ENCODE measurements at places on chromosomes 3 and 15. TPM values are rescaled to one million over a fixed set of nuclear protein-coding genes. Genes with fewer than 3 reads are reported as not detected.

DNA sequence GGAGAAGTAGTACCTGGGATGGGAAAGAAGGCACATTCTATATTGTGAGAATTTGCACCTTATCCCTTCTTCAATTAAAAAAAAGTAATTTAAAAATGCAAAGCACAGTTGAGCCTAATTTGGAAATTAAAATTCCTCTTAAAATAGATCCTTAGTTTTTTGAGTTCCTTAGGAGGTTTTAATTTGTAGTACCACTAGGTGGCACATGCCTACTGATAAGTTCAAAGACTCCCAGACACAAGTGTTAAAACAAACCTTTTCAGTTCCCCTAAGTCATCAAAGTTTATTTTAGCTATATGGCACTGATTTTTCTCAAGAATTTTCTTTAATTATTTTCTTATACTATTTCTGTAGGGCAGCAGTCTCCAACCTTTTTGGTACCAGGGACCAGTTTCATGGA lies 127.6 kb upstream of the AZI2 start:
- H3K4me3 ChIP-seq = no peak overlapping the region
- no peaks in the 10 kb centered on the region for H3K36me3 ChIP-seq
- DNase-seq = no peak
- no peaks in the 10 kb centered on the region for H3K27me3 ChIP-seq

DNA sequence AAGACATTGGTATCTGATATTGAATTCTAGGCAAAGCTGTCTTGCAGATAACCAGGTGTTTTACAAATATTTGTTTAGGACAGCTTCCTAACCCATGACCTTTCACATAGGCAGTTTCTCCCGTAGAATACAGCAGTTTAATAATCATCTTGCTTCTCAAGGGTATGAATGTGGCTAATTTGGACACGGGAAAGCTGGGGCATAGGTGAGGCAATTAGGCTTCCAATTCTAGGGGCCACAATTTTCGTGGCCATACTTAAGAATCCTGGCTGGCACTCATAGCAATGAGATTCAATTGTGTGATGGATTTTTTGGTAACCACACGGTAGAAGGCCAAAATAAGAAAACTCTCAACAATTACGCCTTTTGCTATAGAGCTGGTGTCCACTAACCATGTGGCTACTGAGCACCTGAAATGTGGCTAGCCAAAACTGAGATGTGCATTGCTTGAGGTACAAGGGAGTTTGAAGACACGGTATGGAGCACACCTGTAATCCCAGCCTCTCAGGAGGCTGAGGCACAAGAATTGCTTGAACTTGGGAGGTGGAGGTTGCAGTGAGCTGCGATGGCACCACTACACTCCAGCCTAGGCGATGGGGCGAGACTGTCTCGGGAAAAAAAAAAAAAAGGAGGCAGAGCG lies 34.4 kb downstream of the TFRC start:
- no peaks in the 10 kb centered on the region for H3K4me1 ChIP-seq
- no peaks in the 10 kb centered on the region for H3K27me3 ChIP-seq
- H3K4me3 ChIP-seq = no peak overlapping the region

- no peaks in the 10 kb centered on the region for H3K27me3 ChIP-seq
- H3K27ac ChIP-seq = no peak overlapping the region
- H3K36me3 ChIP-seq = no peaks in the 10 kb centered on the region
Observed at GRCh38 chr15:101078669-101079323, 159.6 kb downstream of the LRRK1 start.

- no peak within 1 kb of the TSS for H3K27ac ChIP-seq
- DNase-seq = no peak
- H3K4me3 ChIP-seq = no peak within 1 kb of the TSS
- no peaks in the 10 kb centered on the region for H3K4me1 ChIP-seq
- peaks cover 14% of the 10 kb centered on the region for H3K27me3 ChIP-seq
Observed at GRCh38 chr3:50190936-50191660, at the start of gene GNAT1. TSS of gene GNAT1 (plus strand) at chr3:50191610. CDS start at chr3:50191726, 116 bp downstream.

- H3K27me3 ChIP-seq = no peaks in the 10 kb centered on the region
- no peaks in the 10 kb centered on the region for H3K4me1 ChIP-seq
Observed at GRCh38 chr3:142987080-142987700, 14.2 kb upstream of the U2SURP start.

GRCh38 chr3:99789011-99789721 lies 28.5 kb upstream of the CMSS1 start:
- H3K27ac ChIP-seq = no peak overlapping the region
- no peaks in the 10 kb centered on the region for H3K36me3 ChIP-seq
- no peaks in the 10 kb centered on the region for H3K27me3 ChIP-seq
- H3K4me3 ChIP-seq = no peak overlapping the region
- no peaks in the 10 kb centered on the region for H3K4me1 ChIP-seq

DNA sequence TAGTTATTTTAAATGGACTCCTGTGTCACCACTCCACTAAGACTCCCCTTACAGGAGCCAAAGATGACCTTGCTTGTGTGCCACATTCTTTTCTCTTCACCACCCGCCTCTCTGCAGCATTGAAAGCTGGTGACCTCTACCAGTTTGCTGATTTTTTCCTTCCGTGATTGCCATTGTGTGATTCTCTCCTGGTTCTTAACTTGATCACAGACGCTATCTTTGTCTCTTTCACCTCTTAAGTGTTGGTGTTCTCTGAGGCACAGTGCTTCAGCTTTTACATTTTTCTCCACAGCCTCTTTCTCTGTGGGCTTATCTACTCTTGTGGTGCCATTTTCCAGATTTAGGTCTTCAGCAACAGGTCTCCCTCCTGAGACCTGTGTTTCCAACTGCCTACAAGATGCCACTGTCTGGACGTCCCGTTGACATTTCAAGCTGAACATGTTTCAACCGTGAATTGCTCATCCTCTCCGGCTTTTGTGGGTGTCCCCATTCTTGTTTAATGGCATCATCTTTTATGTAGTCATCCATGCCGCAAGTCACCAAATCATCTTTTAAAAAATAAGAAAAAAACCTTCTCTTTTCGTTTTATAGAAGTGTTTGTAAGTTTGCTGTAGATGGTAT lies 26.5 kb downstream of the IQGAP1 start:
- H3K27me3 ChIP-seq = no peaks in the 10 kb centered on the region
- peak overlapping the region; percentile 10 for H3K27ac ChIP-seq
- H3K4me1 ChIP-seq = peaks cover 28% of the 10 kb centered on the region
- DNase-seq = no peak
- H3K4me3 ChIP-seq = no peak overlapping the region

DNA sequence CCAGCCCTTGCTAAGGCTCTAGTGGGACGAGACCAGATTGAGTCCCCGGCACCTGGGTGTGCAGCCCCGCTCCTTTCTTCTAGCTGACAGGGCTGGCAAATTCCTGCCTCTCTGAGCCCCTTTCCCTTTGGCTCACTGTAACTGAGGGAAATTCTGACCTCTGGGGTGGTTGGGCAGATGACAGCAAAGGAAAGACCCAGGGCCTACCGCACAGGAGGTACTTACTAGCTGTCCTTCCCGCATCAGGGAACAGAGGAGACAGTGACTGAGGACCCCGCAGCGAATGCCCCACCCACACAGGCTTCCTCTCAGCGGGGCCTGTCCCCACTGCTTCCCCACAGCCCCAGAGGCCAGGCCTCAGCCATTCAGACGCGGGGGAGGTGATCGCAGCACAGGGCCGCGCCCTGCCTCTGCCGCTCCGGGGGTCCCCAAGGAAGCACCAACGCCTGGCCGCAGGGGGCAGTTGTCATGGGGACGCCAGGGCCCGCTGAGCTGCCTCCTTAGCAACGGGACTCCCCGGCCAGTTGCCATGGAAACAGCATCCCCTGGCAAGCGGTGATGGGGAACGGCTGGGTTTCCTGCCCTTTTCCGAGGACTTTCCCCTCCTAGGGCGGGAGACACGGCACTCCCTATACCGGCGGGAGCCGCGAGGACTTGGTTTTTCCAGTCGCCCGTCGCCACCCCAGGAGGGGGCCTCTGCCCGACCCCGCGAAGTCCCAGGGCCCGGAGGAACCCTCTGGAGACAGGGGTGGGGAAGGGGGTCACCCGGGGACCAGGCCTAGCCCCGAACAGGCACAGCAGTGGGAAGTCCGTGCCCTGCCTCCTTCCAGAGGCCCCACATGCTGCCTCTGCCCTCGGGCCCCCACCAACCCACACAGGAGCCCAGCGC lies 50.1 kb downstream of the HCN4 start:
- no peak for DNase-seq
- no peak overlapping the region for H3K4me3 ChIP-seq
- H3K36me3 ChIP-seq = no peaks in the 10 kb centered on the region
- H3K27me3 ChIP-seq = no peaks in the 10 kb centered on the region
- H3K4me1 ChIP-seq = no peaks in the 10 kb centered on the region
- H3K27ac ChIP-seq = no peak overlapping the region

- H3K27me3 ChIP-seq = no peaks in the 10 kb centered on the region
- peak overlapping the region; percentile 20 for H3K27ac ChIP-seq
- H3K4me1 ChIP-seq = no peaks in the 10 kb centered on the region
- H3K4me3 ChIP-seq = no peak overlapping the region
- no peak for DNase-seq
Observed at GRCh38 chr3:4756855-4757574, 222.2 kb upstream of the BHLHE40 start.

DNA sequence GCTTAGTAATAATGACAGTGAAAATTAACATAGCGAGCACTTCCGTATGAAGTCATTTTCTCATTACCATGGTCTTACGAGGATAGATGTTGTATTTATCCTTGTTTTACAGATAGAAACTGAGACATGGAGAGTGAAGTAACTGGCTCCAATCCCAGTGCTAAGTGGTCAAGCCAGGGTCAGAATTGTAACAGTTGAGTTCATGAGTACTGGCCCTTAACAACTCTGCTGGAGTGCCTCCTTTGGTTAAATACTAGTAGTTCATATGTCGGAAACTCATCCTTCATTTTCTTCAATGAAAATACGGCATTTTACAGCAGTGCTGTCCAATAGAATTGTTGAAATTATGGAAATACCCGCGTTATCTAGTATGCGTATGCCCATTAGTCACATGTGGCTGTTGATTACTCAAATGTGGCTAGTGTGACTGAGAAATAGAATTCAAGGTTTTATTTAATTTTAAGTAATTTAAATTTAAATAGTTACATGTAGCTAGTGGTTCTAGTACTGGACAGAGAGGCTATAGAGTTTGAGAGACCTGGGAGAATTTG lies 32.5 kb downstream of the FNDC3B start:
- DNase-seq = no peak
- H3K27ac ChIP-seq = peak overlapping the region; percentile 4
- no peaks in the 10 kb centered on the region for H3K27me3 ChIP-seq

- H3K4me1 ChIP-seq = no peaks in the 10 kb centered on the region
- no peak overlapping the region for H3K4me3 ChIP-seq
- peak overlapping the region; percentile 29 for H3K27ac ChIP-seq
Observed at GRCh38 chr3:64651741-64652241, 36.0 kb downstream of the ADAMTS9 start.

DNA sequence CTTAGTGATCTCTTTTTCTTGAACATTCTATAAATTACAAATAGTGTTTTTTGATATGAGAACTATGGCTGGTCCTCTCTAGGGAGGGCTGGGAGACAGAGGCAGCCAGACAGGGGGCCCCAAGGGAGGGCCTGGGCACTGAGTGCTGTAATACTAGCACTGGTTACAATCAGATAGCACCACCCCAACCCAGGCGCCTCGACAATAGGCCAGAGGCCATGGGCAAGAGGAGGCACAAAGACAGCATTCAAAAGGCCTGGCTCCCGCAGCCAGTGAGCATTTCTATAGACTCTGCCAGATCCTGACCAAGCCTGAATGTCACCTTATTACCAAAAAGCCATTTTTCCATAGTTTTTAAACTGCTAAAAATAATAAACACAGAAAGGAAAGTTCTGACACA lies 158.5 kb downstream of the THRB start:
- H3K27me3 ChIP-seq = no peaks in the 10 kb centered on the region
- H3K4me3 ChIP-seq = no peak overlapping the region
- no peak overlapping the region for H3K27ac ChIP-seq
- DNase-seq = no peak

DNA sequence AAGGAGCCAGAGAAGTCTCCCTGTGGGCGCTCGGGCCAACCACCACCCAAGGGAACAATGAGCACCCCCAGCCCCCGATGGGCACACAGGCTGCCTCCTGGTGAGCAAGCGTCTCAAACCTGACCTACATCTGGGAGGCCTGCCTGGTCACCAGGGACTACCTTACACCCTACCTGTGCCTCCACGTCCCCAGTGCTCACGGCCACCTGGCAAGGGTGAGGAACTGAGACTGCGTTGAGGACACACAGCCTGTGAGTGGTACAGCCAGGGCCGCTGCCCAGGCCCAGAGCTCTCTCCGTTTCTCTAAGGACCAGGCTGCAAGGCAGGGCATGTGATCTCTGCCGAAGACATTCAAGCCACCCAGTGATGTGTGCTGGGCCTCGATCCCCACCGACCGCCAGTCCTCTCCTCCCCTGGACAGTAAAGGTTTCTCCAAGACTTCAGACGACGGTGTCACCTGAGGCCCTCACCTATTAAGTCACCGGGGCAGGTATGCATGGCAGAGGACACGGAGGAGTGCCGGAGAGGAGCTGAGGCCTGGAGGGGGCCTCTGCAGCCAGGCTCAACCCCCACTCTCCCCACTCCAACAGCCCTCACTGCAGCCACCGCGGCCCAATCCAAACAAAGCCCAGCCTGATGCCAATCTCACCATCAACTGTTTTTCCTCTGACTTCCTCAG lies 2.8 kb downstream of the GOLGA8A start:
- H3K27ac ChIP-seq = no peak overlapping the region
- H3K4me3 ChIP-seq = no peak overlapping the region
- DNase-seq = no peak
- no peaks in the 10 kb centered on the region for H3K4me1 ChIP-seq

DNA sequence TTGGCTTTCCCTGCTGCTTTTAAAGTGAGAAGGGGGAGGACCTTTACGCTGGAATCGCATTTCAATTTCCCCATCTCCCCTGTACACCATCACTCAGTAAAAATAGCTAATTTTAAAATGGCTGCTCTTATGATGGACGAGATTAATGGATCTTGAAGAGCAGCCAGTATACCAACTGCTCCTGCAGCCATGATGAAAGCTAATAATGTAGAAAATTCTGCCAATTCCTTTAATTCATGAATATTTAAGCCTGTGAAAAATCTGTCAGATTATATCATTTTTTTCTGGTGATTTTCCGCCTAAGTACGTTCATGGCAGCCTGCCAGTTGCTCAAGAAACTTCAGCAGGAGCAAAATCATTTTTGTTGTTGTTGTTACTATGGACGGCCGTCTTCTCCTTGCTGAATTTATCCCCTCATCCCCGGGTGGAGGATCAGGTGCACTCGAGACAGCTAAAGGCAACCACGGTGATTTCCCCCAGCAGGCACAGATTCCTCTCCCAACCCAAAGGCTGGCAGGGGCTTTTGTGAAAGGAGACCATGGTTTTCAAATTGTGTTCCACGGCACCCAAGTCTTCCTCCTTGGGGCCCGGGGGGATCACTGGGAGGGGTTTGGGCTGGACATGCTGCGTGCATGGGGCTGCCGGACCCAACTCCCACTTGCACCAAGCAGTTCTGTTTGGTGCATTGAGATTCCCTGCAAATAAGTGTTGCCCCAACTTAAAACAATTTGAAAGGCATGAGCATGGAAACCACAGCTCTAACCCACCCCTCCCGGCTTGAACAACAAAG lies 289.6 kb downstream of the UACA start:
- DNase-seq = no peak
- peaks cover 14% of the 10 kb centered on the region for H3K4me1 ChIP-seq
- H3K27me3 ChIP-seq = no peaks in the 10 kb centered on the region
- no peaks in the 10 kb centered on the region for H3K36me3 ChIP-seq
- H3K4me3 ChIP-seq = peak overlapping the region; percentile 59

CRBN gene
- 143 TPM for total RNA-seq

CHST2 gene
- 4.5 TPM for total RNA-seq

MESP2 gene
- not detected for total RNA-seq

CAPN3 gene
- total RNA-seq = 15.4 TPM

CAND2 gene
- 5.6 TPM for total RNA-seq

IL17RD gene
- total RNA-seq = 31.0 TPM

P3H2 gene
- 12.3 TPM for total RNA-seq

Data from breast epithelium (tissue), 4 donors.